Stimulated activated CD4-positive, alpha-beta T cell treated with anti-CD3 and anti-CD28 coated beads, TNF-alpha, amount 100 ng/mL, for 1 hour (primary cell): ENCODE measurements at places on chromosomes 13 and 19.
A peak's percentile ranks its signal among the peaks of the same experiment; 100 is the strongest.

- no peak for DNase-seq
Observed at GRCh38 chr13:107238262-107238981, 670.5 kb upstream of the ARGLU1 start.

GRCh38 chr13:111912991-111913760 is 153.8 kb upstream of the SOX1 start:
- DNase-seq = no peak

GRCh38 chr19:48591021-48591420 is 15.5 kb upstream of the SPACA4 start:
- no peak for DNase-seq

- peak; percentile 55 for DNase-seq
Observed at GRCh38 chr19:996051-996838, 4.0 kb upstream of the GRIN3B start.

DNA sequence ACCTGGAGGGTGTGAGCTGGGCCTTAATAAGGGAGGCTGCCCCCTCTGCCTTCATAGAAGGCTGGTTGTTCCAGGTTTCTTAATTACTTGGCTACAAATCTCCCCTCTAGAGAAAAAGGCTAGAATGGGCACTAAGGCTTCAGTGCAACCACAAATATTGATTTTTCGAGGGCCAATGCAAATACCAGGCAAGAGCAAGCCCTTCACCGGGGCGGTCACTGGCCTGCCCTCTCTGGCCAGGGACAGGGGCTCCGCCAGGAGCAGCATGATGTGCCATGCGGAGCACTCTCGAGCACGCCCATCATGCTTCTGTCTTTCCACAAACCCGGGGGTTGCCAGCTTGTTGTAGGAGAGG is 127.8 kb upstream of the SPACA7 start:
- no peak for DNase-seq

GRCh38 chr13:73696271-73696670 is 437.9 kb downstream of the KLF12 start:
- no peak for DNase-seq

DNA sequence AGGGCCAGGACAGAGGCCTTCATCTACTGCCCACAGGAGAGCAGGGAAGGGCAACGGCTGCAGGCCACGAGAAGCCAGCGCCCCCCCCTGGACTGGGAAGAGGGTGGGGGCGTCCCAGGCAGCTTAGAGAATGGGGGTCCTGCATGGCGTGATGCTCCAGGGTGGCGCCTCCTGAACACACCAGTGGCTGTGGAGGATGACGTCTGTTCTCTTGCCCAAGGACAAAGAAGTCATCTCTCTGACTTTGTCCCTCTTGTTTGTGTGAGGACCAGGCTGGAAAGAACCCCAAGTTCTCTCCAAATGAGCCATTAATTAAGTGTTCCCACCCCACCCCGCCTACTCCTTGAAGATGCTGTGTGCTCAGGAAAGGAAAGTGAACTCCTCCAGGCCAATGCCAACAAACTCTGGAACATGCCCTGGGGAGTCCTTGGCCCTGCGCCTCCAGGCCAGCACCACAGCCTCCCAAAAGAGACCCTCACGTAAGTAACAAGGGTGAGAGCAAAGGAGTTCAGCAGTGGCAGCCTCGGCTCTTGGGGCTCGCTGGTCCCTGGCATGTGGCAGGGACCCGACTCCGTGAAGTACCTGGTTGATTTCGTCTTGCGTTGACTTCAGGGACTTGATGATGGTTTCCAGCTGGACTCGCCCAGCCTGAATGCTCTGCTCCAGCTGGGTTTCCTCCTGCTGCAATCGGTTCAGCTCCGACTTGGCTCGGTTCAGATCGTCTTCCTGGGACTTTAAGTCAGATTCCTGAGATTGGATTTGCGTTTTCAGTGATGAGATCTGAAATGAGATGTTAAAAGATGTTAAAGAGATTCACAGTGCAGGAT is 68.4 kb downstream of the EPS15L1 start:
- DNase-seq = no peak

DNA sequence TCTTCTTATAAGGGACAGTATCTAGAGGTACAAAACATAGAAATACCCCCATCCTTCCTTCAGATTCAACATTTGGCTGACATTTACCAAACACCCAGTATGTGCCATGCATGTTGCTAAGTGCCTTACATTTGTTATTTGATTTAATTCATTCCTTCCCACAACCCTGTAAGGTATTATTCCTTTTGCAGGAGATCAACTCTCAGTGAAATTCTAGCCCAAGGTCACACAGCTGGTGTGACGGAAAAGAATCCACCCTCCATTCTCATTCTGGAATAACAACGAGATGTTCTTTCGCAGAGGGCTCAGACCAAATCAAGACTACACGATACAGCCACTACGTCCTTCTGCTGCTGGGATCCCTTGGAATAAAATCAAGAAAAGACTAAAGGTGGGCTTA is 67.8 kb downstream of the C13orf42 start:
- DNase-seq = no peak

GRCh38 chr13:27822873-27823311 is 30.6 kb downstream of the GSX1 start:
- no peak for DNase-seq

- peak; percentile 88 for DNase-seq
Observed at GRCh38 chr19:47231215-47232054, 436 bp upstream of the BBC3 start.

GRCh38 chr19:9009431-9009830 is 778 bp downstream of the MUC16 start:
- DNase-seq = no peak

DNA sequence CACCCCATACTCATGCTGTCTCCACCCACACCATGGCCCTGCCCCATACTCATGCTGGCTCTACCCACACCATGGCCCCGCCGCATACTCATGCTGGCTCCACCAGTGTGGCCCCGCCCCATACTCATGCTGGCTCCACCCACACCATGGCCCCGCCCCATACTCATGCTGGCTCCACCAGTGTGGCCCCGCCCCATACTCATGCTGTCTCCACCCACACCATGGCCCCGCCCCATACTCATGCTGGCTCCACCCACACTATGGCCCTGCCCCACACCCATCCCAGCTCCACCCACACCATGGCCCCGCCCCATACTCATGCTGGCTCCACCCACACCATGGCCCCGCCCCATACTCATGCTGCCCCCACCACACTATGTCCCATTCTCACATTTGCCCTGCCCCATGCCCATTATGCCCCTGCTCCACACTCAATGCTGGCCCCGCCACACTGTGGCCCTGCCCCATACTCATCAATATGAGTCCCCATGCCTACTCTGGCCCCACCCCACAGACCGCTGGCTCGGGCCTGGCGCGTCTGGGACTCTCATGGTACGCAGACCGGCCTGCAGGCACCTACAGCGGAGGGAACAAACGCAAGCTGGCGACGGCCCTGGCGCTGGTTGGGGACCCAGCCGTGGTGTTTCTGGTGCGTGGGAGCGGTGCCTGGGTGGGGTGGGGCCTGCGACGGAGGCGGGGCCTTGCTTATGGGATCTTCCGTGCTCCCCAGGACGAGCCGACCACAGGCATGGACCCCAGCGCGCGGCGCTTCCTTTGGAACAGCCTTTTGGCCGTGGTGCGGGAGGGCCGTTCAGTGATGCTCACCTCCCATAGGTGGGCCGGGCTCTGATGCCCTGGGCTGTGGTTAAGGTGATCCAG is 3.7 kb upstream of the ARHGAP45 start:
- no peak for DNase-seq

DNA sequence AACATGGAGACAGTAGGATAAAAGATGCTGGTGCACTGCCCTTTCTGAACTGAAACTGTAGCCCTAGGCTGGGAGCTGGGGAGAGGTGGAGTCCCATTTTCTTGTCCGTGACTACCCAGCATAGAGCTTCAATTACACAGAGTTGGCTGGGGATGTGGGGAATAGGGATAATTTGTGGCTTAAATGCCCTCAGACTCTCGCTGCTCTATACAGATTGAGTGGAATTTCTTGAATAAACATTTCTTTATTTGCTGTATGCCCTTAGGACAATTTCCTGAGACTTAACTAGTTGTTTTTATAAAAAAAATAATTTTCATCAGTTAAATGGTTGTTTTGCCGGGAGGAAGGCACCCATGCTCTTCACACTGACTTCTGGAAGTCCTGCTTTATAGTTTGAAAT is 7.2 kb downstream of the IGFL2 start:
- no peak for DNase-seq

DNA sequence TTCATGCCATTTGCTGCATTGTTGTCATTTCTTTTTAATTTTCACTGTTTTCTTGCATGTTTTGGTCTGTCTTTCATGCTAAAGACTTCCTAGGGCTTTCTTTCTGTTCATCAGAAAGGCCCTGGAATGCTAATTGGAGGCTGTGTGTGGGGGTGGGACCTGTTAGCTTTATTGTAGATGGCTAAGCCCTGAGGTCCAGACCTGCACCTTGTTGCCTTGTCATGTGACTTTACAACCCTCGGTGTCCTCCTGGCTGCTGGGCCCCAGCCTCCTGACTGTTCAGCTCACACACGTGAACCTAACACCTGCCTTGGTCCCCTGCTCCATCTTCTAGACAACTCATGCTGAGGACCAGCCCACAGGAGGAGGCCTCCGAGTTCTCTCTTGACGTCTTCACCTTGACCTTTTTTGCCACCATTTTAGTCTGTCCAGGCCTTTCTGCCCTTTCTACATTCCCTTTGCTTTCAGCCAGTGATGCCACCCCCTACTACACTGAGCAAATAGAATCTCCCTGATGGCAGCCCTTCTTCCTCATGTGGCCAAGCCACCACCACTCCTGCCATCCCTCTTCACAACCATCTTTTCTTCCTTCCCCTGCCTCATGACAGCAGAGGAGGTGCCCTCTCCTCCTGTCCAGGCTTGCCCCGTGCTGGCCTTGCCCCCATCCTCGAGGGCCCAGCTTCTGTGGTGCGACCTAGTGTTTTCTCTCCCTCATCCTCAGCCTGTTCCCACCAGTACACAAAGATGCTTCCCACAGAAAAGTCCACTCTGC is 41.4 kb upstream of the GPI start:
- DNase-seq = no peak

DNA sequence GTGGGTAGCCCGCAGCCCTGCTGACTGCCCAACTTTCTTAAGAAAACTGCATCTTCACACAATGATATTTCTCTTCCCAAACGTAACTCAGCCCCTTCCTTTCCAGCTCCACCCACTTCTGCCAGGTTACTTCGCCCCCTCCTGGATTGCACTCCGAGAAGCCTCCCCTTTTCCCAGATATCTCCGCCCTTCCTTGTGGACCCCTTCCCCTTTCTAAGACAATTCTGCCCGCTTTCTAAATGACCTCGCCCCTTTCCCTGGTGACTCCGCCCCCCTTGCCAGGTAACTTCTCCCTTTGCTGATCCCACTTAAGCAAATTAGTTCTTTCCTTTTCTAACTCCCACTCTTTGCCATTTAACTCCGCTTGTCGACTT is 2.6 kb downstream of the VSIG10L start:
- no peak for DNase-seq

DNA sequence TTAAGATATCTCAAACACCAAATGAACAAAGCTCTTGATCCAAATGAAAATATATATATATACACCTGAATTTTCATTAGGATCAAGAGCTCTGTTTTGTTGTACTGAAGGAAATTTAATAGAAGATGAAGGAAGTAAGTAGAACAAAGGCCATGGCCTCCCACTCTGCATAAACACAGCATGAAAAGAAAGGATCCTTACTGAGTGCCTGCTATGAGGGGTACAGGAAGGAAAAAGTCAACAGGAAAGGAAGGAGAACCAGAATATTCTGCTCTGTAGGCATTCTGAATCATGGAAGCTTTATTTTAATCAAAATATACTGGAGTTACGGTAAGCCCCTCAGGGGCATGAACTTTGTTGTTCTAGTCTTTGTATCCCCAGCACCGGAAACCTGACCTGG is 22.1 kb downstream of the TMTC4 start:
- DNase-seq = no peak

GRCh38 chr13:113239986-113240385 is 30.6 kb downstream of the CUL4A start:
- DNase-seq = no peak

- DNase-seq = no peak
Observed at GRCh38 chr13:80865329-80865728, 524.4 kb upstream of the SPRY2 start.

DNA sequence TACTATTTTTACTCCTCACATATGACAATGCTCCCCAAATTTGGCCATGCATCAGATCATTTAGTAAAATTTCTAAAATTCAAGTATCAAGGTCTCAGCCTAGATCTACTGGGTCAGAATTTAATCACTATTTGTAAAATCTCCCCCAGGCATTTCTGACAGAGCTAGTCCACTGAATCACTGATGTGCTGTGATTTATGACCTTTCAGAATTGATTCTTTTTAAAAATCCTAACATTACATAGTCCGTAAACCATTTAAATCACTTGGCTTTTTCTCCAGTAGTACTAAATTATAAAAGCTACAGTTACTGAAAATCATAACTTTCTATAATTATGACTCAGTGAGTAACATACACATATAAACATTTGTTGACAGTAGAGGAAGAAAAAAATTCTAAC is 92.8 kb upstream of the RAP2A start:
- no peak for DNase-seq

- DNase-seq = no peak
Observed at GRCh38 chr19:5057860-5058259, 88.9 kb downstream of the KDM4B start.

- DNase-seq = no peak
Observed at GRCh38 chr13:42272804-42273175, 838 bp downstream of the AKAP11 start.
